ENCODE measurements at places on chromosomes 2 and 18.

- no peak for DNase-seq
These were observed 8.4 kb downstream of the DHRS9 start for GRCh38 chr2:169077674-169078240.

DNA sequence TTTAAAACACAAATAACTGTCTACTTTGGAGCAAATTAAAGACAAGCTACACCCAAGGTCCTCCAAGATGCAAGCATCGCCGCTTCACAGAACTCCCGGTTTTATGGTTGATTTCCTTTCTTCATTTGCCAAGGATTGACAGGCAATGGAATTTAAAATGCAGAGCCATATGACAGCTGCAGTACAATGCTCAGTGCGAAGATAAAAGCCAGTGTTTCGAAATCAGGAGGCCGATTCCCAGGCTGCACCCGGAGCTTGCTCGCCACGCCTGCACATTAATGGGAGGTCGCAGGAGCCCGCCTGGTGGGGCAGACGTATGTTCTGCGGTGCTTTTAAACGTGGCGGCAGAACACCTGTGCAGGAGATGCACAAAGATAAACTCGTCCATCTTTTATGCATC lies 727.6 kb upstream of the SOX11 start:
- DNase-seq, result no peak

DNA sequence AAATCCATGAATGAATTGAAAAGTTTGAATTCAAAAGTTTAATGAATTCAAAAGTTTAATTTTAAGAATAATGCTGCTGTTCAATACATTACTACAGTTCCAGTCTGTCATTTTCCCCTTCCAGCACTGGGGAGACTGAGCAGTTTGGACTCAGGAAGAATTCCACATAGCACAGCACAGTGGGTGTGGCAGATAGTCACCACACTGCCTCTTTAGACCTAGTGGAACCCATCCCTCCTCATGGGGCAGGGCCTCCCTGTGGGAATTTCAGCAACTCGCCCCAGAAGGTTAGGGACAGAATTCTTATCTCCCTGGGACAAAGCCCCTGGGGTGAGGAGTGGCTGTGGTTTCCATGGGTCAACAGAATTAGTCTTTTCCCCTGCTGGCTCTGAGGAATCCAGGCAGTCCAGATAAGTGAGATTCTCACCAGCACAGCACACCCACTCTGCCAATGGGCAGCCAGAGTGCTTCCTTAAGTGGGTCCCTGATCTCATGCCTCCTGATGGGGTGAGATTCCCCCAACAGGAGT lies 442.0 kb upstream of the SYT4 start:
- no peak for DNase-seq

GRCh38 chr2:163142618-163143017 lies 304.1 kb upstream of the KCNH7 start:
- DNase-seq, result no peak

DNA sequence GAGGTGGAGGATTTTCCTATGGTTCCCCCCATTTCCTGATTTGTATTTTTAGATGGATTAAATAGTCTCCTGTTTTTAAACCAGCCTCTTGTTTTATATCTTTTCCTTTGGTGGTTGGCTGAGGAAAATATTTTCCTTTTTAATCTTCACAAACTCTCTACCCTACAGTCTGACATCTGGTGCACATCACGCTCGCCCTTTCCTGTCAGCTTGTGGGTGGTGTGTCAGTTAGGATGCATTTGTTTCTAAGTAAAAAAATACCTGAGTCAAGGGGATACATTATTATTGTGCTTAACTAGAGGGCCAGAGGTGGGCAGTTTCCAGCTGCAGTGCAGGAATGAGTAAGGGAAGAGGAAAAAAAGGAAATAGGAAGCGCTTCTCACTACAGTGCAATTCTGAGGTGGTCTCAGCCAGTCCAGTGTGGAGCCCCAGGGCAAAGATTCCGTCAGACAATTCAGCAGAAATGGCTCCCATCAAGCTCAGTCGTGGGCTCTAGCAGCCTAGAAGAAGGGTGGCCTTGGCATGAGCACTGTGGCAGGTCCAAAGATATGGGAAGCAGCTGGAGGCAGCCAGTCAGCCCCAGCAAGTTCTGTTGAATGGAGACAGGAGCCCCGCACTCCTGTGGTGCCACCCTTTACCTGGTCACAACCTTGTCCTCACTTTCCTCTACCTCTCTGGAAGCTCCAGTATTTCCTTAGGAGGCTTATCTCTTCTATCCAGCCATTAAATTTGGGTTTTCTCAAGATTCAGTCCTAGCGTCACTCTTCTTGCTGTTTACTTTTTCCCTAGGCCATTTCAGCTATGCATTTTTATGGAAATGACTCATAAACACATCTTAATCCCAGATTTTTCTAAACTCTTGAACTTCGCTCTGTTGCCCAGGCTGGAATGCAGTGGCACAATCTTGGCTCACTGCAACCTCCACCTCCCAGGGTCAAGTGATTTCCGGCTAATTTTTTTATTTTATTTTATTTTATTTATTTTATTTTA lies 18.5 kb downstream of the SFTPB start:
- DNase-seq, result no peak

DNA sequence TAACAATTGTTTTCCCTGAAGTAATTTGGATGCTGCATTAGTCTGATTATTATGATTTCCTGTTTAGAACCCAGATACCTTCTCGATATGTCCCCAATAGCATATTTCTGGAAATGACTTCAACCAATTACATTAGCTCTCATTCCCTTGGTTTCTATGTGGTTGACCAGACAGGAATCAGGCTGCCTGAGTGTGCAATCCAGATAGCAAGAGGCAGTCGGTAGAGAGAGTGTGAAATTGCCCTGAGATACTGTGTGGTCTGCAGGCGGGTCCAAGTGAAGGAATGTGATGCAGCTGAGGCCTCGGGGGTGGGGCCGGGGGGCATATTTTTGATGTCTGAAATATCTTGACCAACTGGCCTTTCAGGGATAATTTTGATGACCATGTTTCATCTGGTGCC lies 143.9 kb upstream of the ITGA6 start:
- DNase-seq, result no peak

- DNase-seq, result no peak
These were observed 79.6 kb upstream of the SKOR2 start for GRCh38 chr18:47331026-47331425.

- no peak for DNase-seq
These were observed 210.8 kb upstream of the SLC35G4 start for GRCh38 chr18:11398625-11399024.

DNA sequence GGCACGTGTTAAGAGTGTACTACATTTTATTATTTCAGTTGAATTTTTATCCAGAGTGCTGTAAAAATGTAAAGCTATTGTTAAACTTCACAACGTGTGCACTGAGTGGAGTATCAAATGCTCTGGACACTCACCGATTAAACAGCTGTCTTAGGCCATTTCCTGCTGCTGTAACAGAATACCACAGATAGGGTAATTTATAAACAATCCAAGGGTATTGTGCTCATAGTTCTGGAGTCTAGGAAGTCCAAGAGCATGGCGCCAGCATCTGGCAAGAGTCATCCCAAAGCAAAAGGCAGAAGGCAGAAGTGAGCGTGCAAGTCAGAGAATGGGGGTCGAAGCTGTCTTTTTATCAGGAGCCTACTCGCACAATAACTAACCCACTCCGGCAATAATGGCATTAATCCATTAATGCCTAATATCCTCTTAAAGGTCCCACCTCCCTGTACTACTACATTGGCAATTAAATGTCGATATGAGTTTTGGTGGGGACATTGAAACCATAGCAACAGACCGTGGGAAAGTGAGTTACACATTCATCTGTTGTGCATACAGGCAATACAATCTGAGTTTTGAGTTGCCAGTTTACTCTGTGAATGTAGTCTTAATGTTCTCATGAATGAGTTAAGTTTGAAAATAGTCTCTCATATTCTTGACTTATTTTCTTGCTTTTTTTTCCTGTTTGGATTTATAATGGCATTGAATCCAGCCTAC lies 64.8 kb downstream of the ARMC9 start:
- DNase-seq, result no peak

DNA sequence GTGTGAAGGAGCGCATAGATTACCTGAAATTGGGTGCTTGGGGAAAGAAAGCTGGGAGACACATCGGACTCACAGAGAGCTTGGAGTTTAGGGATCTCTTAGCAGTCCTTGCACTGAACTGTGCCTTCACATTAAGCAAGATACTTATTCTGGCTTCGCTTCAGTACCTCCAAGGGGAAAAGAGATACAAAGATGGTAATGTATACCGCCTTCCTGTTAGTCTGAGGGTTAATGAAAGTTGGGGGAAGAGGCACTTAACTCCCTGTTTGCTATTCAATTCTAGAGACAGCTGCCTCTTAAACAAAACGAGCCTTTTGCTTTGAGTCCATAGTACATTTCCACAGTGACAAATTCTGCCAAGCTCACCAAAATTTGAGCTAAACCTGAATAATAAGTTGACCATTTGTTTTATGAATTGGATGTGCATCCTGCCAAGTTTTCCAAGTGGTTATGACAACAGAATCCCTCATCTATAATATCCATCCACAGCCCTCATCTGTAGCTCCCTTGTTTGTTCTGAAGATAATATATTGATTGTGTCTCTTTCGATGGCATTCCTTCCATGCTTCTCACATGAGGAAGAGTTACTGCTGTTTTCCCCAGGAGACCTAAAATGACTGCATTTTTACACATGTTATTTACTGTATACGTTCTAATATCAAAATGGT lies 287.1 kb upstream of the ATP5MC3 start:
- no peak for DNase-seq

- DNase-seq, result no peak
These were observed 78.5 kb downstream of the SESTD1 start for GRCh38 chr2:179186126-179186525.

DNA sequence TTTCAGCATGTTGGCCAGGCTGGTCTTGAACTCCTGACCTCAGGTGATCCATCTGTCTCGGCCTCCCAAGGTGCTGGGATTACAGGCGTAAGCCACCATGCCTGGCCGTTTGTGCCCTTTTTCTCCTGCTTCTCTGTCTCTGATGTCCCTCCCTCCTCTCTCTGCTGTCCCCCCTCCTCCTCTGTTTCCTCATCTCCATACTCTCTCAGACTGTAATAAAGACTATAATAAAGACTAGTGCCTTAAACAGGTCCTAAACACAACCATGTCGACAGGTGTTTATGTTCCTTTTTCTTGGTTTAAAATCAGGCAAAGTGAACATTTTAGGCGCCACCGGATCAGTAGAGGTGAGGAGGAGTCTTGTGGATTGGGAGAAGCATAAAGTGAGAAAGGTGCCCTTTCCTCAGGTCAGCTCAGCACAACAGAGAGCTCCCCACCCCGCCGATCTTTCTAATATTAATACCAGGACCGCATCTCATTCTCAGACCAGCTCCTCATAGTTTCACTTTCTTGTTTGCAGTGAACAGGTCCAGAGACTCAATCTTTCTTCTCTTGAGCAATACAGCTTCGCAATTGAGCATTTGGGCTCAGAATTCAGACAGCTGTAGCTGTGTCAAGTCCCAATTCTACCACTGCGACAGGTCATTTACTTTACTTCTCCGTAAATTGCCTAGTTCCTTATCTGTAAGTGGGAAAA lies 23.7 kb downstream of the TIMM21 start:
- DNase-seq, result peak; percentile 2

DNA sequence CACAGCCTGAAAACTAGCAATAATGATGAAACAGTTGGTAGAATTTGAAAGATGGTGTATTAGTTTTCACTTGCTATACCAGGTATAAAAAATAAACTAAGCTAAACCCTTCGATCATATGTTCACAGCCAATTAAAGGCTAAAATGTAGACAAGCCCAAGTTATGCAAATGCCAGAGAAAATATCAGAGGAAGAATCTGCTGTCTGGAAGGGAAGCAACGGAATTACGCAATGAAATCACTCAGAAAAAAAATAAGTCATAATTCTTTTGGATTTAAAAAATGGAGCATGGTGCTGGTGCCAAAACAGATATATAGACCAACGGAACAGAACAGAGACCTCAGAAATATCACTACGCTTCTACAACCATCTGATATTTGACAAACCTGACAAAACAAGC lies 108.3 kb downstream of the ARL4C start:
- no peak for DNase-seq

GRCh38 chr2:59528525-59528924 lies 1024.9 kb downstream of the BCL11A start:
- DNase-seq, result no peak

DNA sequence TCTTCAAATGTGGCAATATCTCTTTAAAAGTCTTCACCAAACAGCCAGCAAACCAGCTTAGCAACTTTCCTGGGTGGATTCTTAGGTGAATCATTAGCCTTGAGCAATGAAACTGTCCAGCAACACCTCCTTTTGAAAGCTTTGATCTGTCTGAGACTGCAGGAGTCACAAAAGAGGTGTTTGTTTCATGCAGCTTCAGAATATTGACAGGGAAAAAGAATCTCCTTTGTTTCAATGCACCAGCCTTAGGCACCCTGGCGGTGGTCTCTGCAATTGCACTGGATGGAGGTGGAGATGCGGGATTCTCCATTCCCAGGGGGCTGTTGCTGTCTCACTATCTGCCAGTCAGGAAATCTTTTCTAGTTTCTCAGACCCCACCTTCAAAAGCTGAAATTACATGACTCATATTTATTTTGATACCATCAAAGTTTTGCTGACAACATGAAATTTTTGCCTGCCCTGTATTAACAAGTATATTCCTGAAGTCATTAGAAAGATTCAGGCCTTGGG lies 76.0 kb upstream of the DSG1 start:
- DNase-seq, result peak; percentile 83

- DNase-seq, result no peak
These were observed 218.0 kb downstream of the LDLRAD4 start for GRCh38 chr18:13436576-13436975.

GRCh38 chr2:37618326-37618725 lies 53.1 kb downstream of the CDC42EP3 start:
- no peak for DNase-seq

GRCh38 chr2:119326938-119327337 lies 39.7 kb downstream of the C2orf76 start:
- DNase-seq, result no peak

DNA sequence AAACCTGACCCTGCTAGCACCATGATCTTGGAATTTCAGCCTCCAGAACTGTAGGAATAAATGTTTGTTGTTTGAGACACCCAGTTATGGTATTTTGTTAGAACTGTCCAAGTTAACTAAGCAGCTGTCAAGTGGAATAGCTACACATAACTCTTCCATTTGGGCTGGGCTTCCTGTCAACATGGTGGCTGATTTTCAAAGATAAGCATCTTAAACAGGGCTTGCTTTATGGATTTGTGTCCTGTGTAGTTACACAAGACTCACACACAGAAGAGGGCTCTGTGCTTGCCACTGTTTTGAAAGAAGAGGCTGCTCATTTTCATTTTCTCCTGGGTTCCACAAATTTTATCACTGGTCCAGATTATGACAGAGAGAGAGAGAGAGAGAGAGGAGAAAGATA lies 35.7 kb downstream of the GCG start:
- DNase-seq, result no peak

DNA sequence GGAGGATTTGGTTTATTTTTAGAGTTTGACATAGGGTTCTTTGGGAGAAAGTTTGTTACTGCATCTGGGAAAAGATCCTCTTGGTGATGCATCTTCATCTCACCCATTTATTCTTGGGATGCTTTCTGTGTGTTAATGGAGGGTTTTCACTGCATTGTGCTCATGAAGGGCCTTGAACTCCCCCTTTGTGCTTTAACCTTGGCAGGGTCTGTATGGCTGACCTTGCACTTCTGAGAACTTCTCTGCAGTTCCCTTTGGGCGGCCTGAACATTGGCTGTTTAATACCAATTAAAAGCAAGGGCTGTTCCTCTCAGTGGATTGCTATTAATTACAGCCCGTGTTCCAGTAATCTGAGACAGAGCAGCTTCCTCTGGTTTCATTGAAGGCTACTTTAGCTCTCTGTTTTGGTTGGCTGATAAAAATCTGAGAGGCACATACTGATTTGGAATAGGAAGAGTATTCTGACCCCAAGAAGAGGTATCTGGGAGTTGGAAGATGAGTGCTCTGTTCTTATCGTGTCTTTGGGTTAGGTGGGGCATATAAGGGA lies 37.5 kb downstream of the FMNL2 start:
- no peak for DNase-seq

GRCh38 chr18:13583576-13584550 lies 142.5 kb downstream of the FAM210A start:
- DNase-seq, result no peak
